Inflammatory macrophage treated with lipopolysaccharide for 4 hours (primary cell): ENCODE measurements at places on chromosomes 4 and X.

DNA sequence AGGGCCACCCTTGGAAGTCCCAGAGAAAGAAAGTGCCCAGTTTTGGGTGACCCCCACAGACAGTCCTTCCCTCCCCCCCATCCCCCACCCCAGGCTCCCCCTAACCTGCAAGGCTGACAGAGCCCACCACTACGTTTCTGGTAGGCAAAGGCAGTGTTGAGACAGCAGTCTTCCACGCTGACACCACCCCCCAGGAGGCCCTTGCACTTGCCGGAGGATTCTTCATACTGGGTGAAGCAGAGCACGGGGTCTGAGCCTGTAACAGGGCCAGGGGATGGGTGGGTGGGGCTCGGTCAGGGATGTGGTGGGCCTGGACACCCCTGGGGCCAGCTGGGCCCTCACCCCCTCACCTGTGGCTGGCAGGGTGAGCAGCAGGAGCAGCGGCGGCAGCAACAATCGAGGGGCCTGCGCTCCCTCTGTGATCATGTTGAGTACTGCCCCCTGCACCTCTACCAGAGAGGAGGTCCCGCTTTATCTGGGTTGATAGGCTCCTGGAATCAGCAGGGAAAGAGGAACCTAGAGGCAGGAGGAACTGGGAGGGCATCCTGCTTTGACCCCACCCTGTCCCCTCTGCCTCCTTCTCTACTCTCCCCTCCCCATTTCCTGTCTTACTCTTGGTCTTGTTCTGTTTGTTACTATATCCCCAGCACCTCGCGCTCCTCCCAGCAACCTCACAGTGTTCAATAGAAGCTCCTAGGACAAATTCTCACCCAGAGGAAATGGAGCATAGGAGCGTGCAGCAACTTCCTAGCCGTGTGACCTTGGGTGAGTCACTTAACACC lies at the start of gene CFP:
Gene CFP, minus strand, starts transcription at position 512 of the 782 bp plus-strand sequence. Its CDS starts 86 bp downstream, at position 426.
- DNase-seq = peak; percentile 23

- peak; percentile 6 for DNase-seq
These were observed 238.4 kb downstream of the SNCA start for GRCh38 chr4:89598602-89599001.

DNA sequence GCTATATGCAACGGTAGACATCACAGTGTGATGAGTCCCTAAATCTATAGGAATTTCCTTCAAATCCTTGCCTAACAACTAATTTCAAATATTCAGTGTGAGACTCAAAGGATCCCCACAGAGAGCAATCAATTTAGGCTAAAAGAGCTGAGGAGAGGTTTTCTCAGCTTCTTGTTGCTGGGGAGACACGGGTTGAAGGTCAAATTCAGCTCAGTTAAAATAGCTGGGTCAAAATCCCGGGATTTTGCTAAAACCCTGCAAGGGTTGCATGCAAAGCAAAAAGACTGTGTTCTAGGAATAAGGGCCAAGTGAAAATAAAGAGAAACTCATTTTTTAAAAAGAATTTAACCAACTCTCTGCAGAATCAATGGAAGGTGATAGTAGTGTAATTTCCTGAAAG lies 1073.4 kb downstream of the NLGN4X start:
- no peak for DNase-seq

DNA sequence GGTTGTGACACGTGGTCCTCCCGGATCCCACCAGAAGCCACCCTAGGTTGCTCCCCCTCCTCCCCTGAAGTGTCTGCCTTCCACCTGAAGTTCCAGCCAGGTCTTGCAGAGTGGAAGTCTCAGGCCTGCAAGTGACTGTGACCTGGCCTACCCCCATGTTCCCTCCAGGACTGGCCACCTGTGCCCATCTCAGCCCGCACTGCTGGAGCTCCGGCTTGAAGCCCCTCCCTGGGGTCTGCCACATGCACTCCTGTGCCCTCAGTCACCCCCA lies 6.1 kb upstream of the HGFAC start:
- no peak for DNase-seq

GRCh38 chr4:6730603-6731317 lies 14.8 kb downstream of the BLOC1S4 start:
- DNase-seq = peak; percentile 65
